ENCODE measurements at places on chromosomes 12 and 14.

DNA sequence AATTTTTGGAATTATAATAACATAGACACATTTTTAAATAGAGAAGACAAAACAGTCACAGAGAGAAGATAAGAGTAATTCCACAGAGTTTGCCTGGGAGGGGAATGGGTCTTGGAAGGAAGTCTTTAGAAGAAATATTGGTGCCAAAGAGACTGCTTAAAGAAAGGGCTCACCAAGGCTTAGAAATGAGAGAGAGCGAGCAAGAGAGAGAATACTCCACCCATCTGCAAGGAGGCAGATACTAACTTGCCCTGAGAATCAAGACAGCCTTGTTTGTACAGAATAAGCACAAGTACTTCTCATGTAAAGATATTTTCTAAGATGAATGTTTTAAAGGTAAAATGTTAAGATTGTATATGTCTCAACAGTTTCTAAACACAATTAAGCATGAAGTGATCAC lies 165.5 kb downstream of the SLC38A4 start:
- no peak for DNase-seq

- DNase-seq, result no peak
Measured at GRCh38 chr12:130955238-130955816, 1.6 kb downstream of the ADGRD1 start.

GRCh38 chr14:106652494-106652893 lies 1126.1 kb downstream of the TMEM121 start:
- DNase-seq, result no peak

- peak; percentile 42 for DNase-seq
Measured at GRCh38 chr14:105326891-105327694, 12.5 kb downstream of the PACS2 start.

GRCh38 chr12:42361909-42362646 lies 36.1 kb downstream of the PPHLN1 start:
- no peak for DNase-seq

- no peak for DNase-seq
Measured at GRCh38 chr12:23931176-23931575, 18.3 kb downstream of the SOX5 start.

- no peak for DNase-seq
Measured at GRCh38 chr12:111108726-111109125, 188.3 kb upstream of the MYL2 start.

DNA sequence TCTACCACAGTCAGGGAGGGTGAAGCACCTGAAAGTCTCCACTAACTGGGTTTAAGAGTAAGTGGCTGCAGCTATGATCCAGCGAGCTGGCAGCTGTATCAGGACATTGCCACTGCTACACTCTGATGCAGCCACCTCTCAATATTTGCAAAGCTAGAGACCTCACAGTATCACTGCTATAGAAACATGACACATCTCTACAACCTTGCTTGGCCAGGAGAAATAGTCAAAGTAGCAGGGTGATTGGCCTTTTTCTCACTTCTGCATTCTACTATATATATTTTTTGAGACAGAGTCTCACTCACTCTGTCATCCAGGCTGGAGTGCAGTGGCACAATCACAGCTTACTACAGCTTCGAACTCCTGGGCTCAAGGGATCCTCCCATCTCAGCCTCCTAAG lies 9.3 kb upstream of the FMNL3 start:
- DNase-seq, result no peak

DNA sequence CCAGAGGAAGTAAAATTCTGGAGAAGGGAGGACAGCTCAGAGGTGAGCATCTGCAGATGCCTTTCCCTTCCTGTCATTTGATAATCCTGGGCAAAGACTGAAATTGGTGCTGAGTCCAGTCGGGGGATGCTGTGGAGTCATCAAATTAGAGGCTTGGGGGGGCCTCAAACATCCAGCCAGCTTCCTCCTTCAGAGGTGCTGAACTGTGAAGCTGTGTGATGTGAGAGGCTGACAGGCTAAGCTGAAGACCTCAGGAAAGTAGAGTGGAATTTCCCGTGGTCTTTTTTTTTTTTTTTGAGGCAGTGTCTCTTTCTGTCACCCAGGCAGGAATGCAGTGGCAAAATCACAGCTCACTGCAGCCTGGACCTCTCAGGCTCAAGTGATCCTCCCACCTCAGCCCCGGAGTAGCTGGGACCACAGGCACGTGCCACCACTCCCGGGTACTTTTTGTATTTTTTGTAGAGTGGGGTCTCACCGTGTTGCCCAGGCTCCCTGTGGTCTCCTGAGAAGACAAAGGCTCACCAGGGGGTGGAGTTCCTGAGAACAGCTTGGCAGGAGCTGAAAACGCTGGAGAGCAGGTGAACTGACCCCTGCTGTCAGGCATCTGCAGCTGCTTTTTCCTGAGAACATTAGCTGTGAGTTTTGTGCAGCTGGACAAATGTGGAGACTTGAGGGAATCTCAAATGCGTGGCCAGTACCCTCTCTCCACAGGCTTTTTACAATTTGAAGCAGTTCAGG lies 6.1 kb upstream of the TCL1B start:
- DNase-seq, result no peak

GRCh38 chr12:23895792-23896218 lies 53.7 kb downstream of the SOX5 start:
- peak; percentile 73 for DNase-seq

DNA sequence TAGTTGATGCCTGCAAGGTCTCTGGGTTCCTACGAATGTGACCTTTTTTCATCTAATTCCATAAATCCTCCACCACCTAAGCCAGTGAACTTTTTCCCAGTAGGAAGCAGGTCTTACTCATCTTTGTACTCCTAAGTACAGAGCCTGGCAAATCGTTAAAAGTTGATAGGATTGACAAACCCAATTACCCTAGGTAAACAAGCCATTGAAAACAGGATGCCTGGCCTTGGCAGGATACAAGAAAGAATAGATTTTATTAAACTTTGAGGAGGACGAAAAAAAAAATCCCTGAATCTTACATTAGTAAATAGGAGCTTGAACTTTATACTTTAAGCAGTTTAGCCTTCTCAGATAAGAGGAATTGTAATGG lies 5.6 kb downstream of the TBPL2 start:
- no peak for DNase-seq

DNA sequence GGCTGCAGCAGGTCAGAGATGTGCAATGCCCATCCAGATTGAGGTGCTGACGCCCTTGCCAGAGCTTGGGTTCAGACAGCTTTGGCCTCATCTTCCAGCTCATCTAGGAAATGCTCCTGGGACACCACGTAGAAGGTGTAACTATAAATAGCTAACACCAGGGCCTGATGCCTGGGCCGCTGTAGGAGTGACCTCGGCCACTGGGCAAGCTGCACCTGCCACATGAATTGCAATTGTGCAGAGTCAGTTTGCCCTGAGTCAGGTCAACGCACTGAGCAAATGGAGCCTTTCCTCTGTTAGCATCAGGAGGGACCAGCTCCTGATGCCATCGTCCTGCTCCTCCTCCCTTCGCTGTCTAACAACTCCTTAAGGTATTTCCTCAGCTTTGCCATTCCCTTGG lies 17.4 kb upstream of the DNM1L start:
- no peak for DNase-seq

- DNase-seq, result peak; percentile 54
Measured at GRCh38 chr12:116130431-116130830, 147.1 kb downstream of the MED13L start.

DNA sequence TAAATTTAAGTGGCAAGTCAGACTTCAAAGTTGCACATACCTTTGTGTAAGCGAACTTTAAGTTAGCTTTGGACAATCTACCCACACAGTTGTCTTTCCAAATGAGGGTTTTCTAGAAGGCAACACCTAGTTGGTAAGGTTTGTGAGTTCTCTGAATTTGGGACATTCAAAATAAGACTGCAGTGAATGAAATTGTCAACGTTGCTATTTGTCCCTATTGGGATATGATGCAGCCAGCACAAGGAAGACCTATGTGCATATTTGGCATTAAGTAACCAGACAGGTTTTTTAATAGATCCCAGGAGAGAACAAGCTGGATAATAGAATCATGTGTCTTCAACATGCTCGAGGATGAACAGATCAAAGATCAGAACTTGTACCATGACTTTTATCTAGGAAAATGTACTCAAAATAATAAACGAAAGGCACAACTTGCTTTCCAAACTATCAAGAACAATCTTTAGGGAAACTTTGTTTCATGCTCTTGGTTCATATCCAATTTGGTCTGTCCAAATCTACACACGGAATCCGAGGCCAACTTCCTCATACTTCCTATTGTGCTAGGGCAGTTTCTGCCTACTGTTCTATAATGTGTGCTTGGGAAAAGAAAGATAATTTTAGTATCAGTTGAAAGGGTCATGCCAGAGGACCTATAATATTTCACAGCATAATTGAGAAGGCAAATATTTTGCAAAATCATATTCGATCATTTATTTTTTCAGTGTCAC lies 284.2 kb upstream of the SOX5 start:
- DNase-seq, result no peak

GRCh38 chr12:127588249-127588648 lies 678.7 kb upstream of the TMEM132C start:
- no peak for DNase-seq

- no peak for DNase-seq
Measured at GRCh38 chr12:70045036-70045435, 198.2 kb upstream of the CNOT2 start.

DNA sequence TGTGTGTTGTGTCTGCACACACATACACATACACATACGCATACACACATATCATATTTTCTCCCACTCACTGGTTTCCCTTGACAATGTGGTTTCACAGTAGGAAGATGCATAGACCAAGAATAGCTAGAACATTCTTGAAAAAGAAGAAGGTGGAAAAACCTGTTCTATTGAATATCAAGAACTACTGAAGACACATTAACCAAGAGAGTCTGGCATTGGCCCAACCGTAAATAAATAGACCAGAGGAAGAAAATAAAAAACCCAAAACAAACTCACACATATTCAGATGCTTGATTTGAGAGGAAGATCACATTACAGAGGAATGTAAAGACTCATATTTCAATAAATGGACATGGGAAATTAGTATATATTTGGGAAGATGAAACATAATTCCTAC lies 311.3 kb downstream of the FOXG1 start:
- DNase-seq, result no peak
